ENCODE measurements at places on chromosomes 6 and 20. TPM values are rescaled to one million over a fixed set of nuclear protein-coding genes. Genes with fewer than 3 reads are reported as not detected.
A peak's percentile ranks its signal among the peaks of the same experiment; 100 is the strongest.

DNA sequence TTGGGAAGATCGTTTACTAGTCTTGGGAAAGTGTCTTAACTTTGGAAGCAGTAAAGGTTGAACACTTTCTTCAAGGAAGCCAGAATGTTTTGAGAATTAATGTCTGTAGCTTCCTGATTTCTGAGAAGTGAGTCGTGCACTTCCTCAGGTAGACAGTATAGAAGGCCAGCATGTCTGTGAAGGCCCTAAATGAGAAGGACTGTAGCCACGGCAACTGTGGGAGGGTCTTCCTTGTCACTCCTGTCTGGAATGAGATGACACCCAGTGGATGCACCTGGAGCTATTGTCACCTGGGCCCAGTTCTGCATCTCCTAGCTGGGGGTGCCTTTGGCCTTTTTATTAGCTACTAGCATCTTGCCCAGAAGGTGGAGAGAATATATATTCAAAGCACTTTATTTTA, 8.8 kb downstream of the STX16 start:
- no peak for DNase-seq
- no peaks in the 10 kb centered on the region for H3K27me3 ChIP-seq

The SNRNP48 gene
- 15.9 TPM for total RNA-seq

DNA sequence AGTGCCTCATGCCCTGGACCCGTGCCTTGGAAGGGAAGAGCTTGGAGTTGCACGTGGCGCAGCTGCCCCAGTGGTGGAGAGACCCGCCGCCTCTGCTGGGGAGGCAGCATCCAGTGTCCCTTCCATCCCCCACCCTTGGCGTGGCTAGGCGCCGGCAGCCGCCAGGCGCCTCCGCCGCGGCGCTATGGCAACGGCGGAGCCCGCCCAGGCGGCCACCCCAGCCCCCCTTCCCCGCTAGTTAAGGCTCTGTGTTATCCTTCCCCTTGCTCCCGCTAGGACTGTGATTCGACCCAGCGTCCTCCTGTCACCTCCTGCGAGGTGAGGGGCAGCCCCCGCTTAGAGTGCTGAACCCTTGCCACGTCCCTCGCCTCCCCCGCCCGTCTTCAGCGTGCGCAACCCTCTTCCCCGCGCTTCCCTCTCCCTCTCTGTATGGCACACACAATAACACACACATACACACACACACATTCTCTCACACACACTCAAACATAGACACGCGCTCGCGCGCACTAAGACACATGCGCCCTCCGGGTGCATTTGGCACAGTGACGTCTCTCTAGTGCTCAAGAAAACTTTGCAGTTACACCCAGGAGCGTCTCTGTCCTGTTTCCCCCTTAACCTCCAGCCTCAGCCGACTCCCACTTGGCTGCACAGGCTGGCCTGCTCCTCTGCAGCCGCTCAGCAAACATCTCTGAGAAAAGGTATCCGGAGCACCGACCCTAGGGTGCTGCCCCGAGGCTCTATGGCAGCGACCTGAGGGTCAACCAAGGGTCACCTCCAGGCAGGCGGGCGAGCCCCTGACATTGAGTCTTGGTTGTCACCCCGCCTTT, 8.5 kb downstream of the GRIK2 start:
- no peaks in the 10 kb centered on the region for H3K4me1 ChIP-seq
- no peak overlapping the region for H3K27ac ChIP-seq
- no peaks in the 10 kb centered on the region for H3K27me3 ChIP-seq
- no peaks in the 10 kb centered on the region for H3K36me3 ChIP-seq
- no peak overlapping the region for H3K4me3 ChIP-seq

- DNase-seq, result no peak
- H3K36me3 ChIP-seq, result no peaks in the 10 kb centered on the region
- no peak overlapping the region for H3K27ac ChIP-seq
- no peak overlapping the region for H3K4me3 ChIP-seq
Observed at GRCh38 chr6:140620496-140620895, 1246.0 kb upstream of the CITED2 start.

DNA sequence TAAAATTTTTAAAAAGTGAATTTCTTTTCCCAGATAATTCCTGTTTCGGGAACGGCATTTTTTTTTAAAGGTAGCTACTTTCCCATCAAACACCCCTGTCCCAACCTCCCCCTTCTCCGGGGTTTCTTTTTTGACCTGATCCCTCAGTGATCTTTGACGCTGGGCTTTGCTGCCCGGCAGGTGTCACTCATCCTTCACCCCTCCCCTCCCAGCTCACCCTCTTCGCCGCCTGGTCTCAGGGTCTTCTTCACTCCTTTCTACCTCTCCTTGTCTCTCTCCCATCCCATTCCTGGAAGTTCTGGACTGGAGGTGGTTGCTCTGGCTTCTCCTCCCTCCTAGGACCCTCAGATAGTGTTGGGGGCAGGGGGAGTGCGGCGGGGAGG, 329 bp upstream of the GPR6 start:
- H3K27me3 ChIP-seq, result peaks cover 17% of the 10 kb centered on the region
- no peaks in the 10 kb centered on the region for H3K4me1 ChIP-seq
- no peak for DNase-seq
- H3K27ac ChIP-seq, result no peak overlapping the region

DNA sequence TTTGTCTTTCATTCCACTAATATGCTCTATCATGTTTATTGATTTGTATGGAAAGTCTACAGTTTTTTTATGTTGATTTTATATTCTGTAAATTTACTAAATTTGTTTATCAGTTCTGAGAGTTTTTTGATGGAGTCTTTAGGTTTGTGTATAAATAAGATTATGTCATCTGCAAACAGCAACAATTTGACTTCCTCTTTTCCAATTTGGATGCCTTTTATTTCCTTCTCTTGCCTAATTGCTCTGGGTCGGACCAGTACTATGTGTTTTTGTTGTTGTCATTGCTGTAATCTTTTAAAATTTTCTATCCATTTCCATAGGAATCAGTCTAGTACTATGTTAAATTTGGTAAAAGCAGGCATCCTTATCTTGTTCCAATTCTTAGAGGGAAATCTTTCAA, 31.5 kb upstream of the POLR1H start:
- no peaks in the 10 kb centered on the region for H3K27me3 ChIP-seq
- H3K4me1 ChIP-seq, result no peaks in the 10 kb centered on the region
- no peak for DNase-seq
- H3K36me3 ChIP-seq, result no peaks in the 10 kb centered on the region
- no peak overlapping the region for H3K27ac ChIP-seq

DNA sequence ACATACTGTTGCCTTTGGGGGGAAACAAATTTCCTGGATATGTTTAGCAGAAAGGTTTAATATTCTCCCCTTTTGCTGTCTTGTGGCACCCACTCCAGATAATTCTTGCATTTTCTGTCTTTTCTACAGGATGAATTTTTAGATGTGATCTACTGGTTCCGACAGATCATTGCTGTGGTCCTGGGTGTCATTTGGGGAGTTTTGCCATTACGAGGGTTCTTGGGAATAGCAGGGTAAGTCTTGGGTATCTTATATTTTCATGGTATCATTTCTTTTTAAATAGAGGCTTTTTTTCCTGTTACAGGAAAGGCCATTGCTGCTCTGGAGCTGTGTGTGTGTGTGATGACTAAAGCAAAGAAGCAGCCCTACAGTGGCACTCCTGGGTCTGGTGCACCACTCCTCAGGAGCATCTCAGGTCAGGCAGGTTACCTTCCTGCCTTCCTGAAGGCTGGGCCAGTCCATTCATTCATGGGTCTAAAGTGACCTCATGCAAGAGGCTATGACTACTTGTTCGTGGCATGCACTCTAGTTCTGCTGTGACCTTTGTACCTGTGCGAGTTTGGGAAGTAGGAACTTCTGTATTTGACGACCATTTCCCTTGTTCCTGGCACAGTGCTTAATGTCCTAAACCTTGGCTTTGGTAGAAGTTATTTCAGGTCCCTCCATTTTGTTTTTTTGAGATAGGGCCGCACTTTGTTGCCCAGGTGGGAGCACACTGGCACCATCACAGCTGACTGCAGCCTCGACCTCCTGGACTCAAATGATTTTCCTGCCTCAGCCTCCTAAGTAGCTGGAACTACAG, 2.2 kb downstream of the RAB5IF start:
- DNase-seq, result no peak
- H3K4me1 ChIP-seq, result peaks cover 17% of the 10 kb centered on the region
- no peak overlapping the region for H3K27ac ChIP-seq
- H3K4me3 ChIP-seq, result no peak overlapping the region
- H3K36me3 ChIP-seq, result peaks cover 51% of the 10 kb centered on the region

GRCh38 chr6:109793792-109794191, 102.7 kb downstream of the FIG4 start:
- peak overlapping the region; percentile 98 for H3K27ac ChIP-seq
- no peaks in the 10 kb centered on the region for H3K36me3 ChIP-seq
- peak; percentile 85 for DNase-seq

GRCh38 chr6:162184465-162184864, 543.1 kb downstream of the PRKN start:
- no peak overlapping the region for H3K4me3 ChIP-seq
- H3K4me1 ChIP-seq, result no peaks in the 10 kb centered on the region
- no peaks in the 10 kb centered on the region for H3K27me3 ChIP-seq
- H3K36me3 ChIP-seq, result no peaks in the 10 kb centered on the region

GRCh38 chr6:170262489-170263088, 28.3 kb downstream of the DLL1 start:
- H3K27ac ChIP-seq, result no peak overlapping the region
- no peaks in the 10 kb centered on the region for H3K36me3 ChIP-seq
- DNase-seq, result no peak
- H3K4me3 ChIP-seq, result no peak overlapping the region

DNA sequence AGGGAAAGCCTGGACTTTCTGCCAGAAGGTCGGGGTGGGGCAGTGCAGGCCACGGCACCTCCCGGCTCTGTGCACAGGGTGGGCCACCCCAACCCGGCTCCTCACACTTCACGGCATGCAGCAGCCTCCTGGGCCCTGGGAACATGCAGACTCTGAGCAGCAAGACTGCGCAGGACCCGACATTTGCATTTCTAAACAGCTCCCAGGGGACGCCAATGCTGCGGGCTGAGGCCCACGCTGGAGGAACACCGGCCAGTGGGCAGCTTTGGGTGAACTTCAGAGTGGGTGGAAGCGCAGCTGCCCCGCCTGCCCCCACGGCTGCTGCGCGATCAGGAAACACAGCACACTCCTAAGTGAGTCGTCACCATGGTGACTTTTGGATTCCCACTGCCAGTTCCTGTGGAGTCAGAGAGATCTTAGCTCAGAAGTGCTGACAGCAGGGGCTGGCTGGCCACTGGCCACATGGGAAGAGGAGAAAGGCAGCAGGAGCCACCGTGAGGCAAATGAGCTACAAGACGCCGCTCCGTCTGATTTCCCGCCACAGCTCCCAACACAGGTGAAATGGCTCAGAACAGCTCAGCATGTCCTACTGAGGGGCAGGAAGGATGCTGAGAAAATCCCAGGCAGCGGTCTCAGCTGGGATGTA, 52.1 kb downstream of the RNASET2 start:
- peaks cover 12% of the 10 kb centered on the region for H3K27me3 ChIP-seq
- no peaks in the 10 kb centered on the region for H3K36me3 ChIP-seq
- no peak overlapping the region for H3K4me3 ChIP-seq
- no peaks in the 10 kb centered on the region for H3K4me1 ChIP-seq

DNA sequence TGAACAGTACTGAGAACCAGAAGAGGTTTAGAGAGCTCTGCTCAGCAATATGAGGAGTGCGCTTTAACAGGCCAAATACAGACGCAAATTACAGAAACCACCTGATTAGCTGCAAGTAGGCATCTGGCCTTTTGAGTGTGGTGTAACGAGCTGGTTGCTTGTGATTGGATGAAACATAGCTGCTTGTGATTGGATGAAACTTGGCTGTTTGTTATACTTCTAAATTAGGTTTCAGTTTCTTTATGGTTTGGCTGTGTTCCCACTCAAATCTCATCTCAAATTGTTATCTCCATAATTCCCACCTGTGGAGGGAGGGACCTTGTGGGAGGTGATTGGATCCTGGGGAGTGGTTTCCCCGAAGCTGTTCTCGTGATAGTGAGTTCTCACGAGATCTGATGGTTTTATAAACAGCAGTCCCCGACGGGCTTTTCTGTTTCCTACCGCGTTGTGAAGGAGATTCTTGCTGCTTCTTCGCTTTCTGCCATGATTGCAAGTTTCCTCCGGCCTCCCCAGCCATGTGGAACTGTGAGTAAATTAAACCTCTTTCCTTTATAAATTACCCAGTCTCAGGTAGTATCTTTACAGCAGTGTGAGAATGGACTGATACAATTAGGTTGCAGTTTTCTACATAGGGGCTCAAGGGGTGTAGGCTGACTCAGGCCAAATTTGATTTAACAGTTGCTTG, 655.9 kb upstream of the MAN1A1 start:
- DNase-seq, result no peak
- no peak overlapping the region for H3K4me3 ChIP-seq
- H3K36me3 ChIP-seq, result no peaks in the 10 kb centered on the region
- no peaks in the 10 kb centered on the region for H3K27me3 ChIP-seq

DNA sequence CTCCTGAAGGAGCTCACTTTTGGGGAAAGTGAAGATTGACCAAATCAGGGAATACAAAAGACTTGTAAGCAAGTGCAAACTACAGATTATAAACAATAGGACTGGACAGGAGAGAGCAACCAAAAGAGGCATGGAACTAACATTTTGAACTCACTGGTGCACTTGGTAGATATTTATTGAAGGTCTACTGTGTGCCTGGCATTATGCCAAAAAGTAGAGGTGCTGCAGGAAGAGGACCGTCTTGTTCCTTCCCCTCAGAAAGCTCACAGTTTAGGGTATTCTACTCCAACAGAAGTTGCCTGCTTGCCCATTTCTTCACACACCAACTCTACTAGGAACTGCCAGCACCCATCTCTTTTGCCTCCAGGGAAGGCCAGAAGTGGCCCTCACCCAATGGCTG, 10.0 kb upstream of the TSHZ2 start:
- no peak for DNase-seq
- no peak overlapping the region for H3K27ac ChIP-seq
- H3K4me3 ChIP-seq, result no peak overlapping the region

The TREM1 gene
- total RNA-seq, result 1.8 TPM

DNA sequence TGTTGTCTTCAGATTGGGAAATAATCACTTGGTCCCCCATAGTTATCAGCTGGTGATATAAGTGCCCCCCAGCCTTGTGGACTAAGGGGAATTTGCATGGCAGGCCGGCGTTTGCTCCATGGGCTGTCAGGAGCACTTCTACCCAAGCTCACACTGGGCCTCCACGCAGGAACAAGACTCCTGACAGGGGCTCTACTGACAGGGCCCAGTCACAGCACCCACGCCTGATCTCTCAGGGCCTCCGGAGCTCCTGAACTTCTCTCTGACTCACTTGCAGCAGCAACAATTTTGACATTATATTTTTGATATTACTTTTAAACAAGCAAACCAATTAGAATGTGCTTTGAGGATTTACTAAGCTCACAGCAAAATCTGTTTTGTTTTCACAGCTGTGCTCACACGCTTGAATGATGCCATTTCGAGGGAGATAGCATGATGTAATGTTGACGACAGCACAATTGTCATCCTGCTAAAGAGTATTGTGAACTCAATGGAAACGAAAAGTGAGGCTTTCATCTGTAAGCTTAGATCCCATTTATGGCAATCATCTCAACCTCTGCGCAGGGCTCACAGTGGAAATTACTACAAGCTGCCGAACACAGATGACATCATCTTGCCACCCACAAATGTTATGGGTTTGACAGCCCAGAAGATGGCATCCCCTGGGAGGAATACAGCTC, 28.7 kb upstream of the TXNDC5 start:
- peaks cover 14% of the 10 kb centered on the region for H3K4me1 ChIP-seq
- peak; percentile 63 for DNase-seq

The TRIM40 gene
- total RNA-seq, result not detected

GRCh38 chr6:131685266-131685780, 15.9 kb downstream of the OR2A4 start:
- no peak overlapping the region for H3K4me3 ChIP-seq
- H3K27ac ChIP-seq, result no peak overlapping the region
- H3K36me3 ChIP-seq, result no peaks in the 10 kb centered on the region
- no peak for DNase-seq
- H3K27me3 ChIP-seq, result no peaks in the 10 kb centered on the region

Data from osteoblast (primary cell).